Bone marrow (tissue), 2 donors: ENCODE measurements at places on chromosomes 2 and 18.

DNA sequence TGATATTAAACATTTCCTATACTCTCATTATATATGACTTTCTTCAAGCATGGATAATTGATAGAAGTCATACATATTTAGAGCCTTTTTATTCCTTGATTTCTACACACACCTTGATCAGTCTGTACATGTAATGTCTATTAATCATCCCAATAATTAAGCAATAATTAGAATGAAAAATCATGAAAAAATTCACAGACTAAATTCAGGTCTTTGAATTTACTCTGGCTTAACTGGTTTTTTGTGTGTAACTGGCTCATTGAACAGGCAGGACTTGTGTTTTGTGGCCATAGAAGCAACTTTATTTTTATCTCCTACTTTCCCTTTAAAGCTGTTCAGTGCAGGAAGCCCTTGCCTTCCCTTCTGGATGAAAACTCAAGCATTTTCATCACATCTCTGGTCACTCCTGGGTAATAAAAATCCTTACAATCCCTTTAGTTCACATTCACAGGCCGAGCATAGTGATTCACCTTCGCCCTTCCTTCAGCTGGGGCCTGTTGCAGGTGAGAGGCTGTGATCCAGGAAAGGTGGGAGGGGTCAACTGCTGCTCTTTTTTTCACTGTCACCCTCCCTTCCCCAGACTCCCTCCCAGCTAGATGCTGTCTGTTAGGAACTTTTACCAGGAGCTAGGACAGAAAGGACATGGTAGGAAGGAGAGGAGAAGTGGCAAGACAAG, 58.0 kb upstream of the ITSN2 start:
- no peak for DNase-seq

- DNase-seq: no peak
These were observed 457.3 kb downstream of the ADCYAP1 start for GRCh38 chr18:1361936-1362335.

- DNase-seq: no peak
These were observed 502.3 kb downstream of the PID1 start for GRCh38 chr2:228768818-228769217.

GRCh38 chr18:26383454-26384270, 157.4 kb downstream of the TAF4B start:
- DNase-seq: peak; percentile 8

DNA sequence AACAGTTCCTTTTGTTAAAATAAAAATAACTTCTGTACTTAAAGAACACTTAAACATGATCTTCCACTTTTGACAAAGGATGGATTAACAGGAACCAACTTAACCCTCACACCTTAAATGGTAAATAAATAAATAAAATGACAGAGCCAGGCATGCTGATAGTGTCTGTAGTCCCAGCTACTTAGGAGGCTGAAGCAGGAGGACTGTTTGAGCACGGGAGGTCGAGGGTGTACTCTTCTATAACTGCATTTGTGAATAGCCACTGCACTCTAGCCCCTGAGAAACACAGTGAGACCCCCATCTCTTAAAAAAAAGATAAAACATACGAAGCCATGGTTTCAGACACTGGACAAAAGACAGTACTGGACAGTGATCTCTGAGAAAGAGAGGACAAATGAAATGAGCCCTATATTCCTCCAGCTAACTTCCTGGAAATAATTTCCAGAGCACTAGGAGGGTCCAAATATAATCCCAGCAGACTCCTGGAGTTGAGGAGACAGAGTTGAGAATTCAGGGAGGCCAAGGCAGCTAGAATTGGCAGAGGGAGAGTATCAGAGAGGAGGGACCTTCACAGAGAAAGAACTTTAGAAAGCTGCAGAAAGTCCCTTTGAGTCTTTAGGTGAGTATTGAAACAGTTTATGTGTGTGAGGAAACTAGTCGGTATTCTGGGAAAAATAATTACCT, 17.4 kb downstream of the PPP4R1 start:
- DNase-seq: no peak

DNA sequence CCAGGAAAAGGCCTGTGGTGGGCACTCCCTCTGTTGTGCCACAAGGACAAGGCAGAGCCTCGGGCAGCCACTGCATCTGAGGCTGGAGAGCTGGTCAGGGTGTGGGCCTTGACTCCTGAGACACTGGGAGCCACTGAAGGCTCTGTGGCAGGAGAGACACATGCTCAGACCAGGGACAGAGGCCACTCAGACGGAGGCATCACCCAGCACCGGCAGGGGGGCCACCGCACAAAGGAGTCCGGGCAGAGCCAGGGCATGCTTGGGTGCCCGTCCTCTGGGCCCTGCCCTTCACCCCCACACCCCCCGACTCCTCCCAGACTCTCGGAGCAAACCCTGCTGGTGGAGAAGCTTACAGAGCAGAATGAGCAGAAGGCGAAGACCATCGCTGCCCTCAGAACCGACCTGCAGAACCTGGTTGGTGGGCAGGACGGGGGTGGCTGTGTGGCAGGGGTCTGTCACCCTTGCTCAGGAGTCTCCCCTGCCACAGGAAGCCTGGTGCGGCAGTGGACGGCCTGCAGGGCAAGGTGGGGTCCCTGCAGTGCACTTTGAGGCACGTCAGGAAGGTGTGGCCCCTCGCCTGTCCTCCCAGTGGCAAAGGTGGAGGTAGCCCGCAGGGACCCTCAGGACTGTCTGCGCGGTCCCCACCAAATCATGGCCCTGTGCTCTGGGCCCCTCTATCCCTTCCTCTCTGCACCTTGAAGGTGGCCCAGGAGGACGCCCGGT, 26.0 kb downstream of the CROCC2 start:
- DNase-seq: no peak

DNA sequence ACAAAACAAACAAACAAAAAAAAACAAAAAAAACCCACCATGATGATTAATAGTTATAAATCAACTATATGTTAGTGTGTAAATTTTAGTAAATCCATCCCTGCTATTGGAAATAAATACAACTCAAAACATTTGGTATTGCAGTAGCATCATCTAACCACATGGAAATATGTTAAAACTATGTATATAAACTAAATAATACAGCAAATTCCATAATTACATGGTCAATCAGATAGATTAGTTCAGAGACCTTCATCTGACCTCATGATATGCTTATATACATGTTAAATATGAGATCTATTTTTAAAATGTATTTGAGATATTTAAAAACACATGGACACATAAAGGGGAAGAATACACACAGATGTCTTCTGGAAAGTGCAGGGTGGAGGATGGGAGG, 384.2 kb downstream of the TMX3 start:
- DNase-seq: no peak

DNA sequence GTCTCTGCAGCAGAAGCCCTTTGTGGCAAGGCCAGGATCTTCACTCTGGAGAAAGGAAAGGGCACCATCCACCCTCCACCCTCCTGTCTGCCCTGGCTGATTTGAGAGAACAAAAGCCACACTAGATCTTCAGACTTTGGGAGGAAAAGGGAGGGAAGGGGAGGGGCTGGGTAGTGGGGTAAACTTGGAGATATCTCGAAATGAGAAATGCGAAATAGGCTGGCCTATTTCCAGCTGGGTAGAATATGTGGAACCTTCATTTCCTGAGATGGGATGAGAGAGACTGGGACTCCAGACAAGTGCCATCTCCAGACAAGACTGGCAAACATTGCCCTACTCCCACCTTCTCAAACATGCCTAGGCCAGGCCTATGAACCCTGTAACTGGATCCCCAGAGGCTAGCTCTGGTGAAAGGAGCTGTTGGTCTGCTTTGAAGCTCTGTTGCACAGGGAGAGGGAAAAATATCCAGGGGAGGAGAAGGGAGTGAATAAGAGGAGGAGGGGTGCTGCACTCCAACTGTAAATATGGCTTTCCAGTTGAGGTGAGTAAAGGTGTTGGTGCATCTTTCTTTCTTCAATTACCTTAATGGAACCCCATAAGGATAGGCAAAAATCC, 1.7 kb downstream of the HOXD12 start:
- no peak for DNase-seq

DNA sequence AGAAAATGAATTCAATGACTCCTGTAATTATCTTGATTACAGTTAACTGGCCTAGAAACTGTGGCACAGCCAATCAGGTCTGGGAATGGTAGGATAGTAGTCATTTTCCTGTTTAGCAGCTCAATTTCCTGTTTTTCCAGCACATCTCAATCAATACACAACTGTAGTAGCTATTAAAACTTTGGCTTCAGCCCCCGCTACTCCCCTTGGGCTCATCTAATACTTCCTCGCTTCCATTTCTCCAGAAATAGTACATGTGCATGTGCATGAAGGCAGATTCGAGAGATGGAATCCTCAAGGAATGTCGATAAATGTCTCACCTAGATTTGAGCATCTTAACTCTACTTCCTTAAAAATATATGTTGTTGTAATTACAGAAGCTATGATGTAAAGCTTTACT, 9.7 kb downstream of the COBLL1 start:
- no peak for DNase-seq

DNA sequence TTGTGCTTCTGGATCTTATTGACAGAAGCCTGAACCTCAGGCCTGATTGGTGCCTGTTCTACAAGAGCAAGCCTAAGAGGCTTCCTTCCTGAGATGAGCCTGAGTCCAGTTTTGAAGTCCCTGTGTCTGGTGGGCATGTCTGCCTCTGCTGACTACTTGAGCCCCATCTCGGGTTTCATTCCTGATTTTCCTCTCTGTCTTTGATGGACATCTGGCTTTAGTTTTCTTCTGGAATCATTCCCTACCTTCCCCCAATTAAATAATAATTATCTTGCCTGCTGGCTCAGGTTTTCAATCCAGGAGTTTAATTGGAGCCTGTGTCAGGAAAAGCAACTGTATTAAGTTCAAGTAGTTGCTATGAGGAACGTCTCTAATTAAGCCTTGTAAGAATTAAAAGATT, 135.5 kb upstream of the MC4R start:
- DNase-seq: no peak

GRCh38 chr18:48529796-48530195, 9.0 kb upstream of the CTIF start:
- DNase-seq: no peak

- no peak for DNase-seq
These were observed 23.5 kb downstream of the GPD2 start for GRCh38 chr2:156459720-156460119.

DNA sequence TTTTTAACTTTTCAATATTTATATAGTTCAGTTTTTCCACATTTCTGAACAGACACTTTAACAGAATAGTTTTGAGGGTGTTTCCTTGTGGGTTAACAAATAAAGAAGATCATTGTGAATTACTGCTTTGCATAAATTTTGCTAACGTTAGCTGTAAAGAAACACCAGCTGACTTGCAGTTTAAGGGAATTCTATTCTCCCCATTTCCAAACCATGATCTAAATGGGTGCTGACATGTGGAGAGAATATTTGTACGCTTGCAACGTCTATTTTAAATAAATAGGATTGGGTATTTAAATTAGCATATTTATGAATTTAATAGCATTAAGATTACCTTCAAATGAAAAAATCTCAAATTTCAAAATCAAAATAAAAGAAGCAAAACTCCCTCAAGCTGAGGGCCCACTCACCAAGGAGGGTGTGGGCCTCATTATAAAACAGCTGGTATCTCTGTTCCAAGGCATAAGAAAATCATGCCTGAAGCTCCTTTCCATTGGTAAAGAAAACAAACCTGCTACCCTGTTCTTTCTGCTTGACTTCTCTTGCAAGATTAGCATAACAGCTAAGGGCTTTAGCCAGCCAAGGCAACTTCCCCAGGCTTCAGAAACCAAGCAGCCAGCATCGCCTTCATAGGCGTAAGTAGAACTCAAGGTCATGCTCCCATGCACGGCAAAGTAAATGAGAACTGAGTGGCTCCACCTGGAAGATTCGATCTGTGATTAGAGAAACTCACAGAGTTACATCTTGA, 3.2 kb downstream of the MRO start:
- no peak for DNase-seq

DNA sequence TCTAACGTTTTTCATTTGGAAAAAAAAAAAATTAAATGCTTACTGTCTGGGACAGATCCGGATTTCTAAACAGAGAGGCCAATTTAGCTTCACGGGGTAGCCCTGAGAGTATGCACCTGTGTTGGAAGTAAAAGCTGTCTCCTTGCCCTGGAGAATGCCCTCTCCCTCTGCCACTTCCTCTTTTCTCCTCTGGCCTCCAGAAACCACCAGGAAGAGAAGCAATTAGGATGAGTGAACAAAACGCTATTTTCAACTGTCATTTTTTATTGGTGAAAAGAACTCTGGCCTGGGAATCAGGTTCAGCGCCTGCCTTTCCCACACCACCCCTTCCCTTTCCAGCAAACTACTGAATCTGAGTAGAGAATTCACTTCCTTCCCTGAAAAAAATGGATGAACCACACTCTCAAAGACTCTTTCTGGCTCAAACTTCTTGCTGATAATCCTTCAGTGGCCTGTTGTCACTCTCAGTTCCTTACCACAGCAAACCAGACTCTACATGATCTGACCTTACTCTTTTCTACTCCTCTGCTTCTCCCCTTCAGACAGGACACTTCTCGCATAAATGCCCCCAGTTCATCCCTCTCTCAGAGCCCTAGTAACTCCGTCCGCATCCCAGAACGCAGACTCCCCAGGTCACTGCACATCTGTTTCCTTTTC, 29.8 kb downstream of the KLF7 start:
- DNase-seq: no peak

GRCh38 chr2:75640621-75641121, 5.9 kb upstream of the MRPL19 start:
- DNase-seq: peak; percentile 32

GRCh38 chr18:59219672-59220163, at the start of gene GRP:
GRP (plus strand) TSS chr18:59220158; CDS start chr18:59220266, 108 bp downstream.
- DNase-seq: no peak

DNA sequence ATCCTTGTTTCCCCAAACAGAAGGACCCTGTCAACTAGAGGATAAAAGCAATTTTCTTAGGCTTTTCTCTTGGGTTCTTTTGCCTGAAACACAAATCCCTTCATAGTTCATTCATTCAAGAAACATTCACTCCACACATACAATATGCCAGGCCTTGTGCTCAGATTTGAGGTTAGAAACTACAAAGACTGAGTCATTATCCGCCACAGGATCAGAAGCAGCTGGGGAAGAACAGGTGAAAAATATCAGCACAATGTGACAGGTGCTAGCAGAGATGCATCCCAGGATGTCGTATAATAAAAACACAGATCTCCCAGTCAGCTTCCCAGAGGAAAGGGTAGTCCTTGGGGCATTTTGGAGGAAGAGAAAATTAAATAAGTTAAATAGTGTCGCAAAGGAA, 172.4 kb downstream of the LRATD1 start:
- DNase-seq: no peak

DNA sequence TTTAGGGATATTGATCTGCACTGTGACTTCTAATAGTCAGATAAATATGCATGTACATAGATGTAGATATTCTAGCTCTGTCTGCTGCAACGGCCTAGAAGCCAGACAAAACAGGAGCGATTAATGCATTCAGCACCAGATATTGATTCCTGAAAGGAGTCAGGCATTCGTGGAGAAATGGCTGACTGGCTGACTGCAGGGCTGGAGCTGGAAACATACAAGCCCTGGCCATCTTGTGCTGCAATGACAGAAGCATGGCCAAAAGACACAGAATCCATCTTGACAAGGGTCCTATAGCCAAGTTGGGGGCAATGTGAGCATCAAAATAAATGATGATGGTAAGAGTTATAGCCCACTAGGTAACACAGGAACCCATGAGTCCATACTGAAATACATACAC, 231.5 kb upstream of the KLHL29 start:
- no peak for DNase-seq

- no peak for DNase-seq
These were observed 1276.2 kb upstream of the NRXN1 start for GRCh38 chr2:52308156-52308555.
